ENCODE measurements at places on chromosomes 1 and 21. TPM values are rescaled to one million over a fixed set of nuclear protein-coding genes. Genes with fewer than 3 reads are reported as not detected.

The IFI44L gene
- 25.7 TPM for total RNA-seq

The TNFAIP8L2 gene
- total RNA-seq, result 1.6 TPM

GRCh38 chr1:92886886-92887419, 55.1 kb downstream of the RPL5 start:
- DNase-seq, result no peak

The DMRTA2 gene
- not detected for total RNA-seq

GRCh38 chr1:201535046-201535918, 3.6 kb upstream of the NAV1 start:
- DNase-seq, result no peak

The CRNN gene
- total RNA-seq, result not detected

DNA sequence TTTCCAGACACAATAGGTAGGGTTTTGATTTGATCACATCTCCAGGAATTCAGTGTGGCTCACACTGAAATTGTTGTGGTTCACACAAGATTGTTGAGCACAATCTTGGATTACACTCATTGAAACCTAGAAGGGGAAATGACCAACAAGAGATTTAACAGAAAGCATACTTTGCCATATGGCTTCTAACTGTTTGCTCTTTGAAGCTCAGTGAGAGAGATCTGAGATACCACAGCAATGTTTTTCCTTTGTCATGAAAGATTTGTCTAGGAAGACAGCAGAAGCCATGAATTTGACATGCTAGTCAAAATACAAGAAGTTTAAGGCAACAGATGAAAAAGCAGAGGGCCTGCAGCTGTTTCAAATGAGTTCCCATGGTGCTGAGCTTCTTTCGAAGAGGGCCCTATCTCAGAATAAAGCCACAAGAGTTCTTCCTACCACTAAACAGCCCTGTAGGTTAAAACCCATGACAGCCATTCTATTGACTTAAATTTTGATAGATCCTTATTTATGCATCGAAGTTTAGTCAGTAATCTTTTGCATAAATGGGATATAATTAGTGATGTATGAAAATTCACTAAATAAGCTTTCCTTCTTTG, 650.4 kb downstream of the LTN1 start:
- DNase-seq, result no peak

The LRRC71 gene
- total RNA-seq, result 0.64 TPM

The NFIA gene
- 86.0 TPM for total RNA-seq

DNA sequence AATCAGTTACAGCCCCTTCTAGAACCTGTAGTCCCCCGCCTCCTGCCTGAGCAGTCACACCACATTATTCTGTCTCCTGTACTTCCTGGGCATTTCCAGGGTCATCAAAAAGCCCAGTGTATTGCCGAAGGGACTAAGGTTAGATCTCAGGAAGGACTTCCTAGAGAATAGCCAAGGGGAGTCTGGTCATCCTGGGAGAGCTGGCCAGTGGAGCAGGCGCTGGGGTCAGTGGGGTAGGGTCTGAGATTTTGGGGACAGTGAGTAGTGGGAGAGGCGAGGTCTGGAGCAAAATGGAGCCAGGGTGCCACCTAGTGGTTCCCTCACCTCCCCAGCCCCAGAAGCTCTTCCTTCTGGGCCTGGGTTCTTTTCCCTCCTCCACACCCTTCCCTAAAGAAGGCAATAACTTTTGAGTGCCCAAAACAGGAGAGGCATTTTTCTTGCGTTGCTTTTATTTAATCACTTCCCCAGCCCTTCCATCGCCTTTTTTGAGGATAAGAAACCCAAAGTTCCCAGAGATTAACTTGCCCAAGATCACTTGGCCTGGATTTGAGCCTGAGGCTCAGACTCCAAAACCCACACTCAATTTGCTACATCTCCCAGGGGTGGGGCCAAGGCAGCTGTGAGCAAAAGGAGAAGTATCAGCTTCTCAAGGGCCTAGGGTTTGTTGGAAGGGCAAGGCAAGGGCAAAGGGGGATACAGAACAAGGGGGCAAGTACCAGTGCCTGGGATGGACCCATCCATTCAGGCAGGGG, 7.3 kb upstream of the PMVK start:
- DNase-seq, result no peak

The EPHB2 gene
- 83.8 TPM for total RNA-seq

The IL19 gene
- total RNA-seq, result not detected

The GPATCH3 gene
- total RNA-seq, result 7.1 TPM

The PLA2G2D gene
- total RNA-seq, result not detected

The DFFA gene
- 22.6 TPM for total RNA-seq

GRCh38 chr1:185440877-185441276, 123.8 kb upstream of the IVNS1ABP start:
- no peak for DNase-seq

Measured in cerebellum (tissue), 4 donors.